ENCODE measurements at places on chromosomes 12 and 14. TPM values are rescaled to one million over a fixed set of nuclear protein-coding genes. Genes with fewer than 3 reads are reported as not detected.

NANOG gene
- 229 TPM for total RNA-seq

TRIM9 gene
- total RNA-seq = 5.4 TPM

GDF3 gene
- 16.8 TPM for total RNA-seq

THAP2 gene
- total RNA-seq = 5.3 TPM

CSRP2 gene
- 228 TPM for total RNA-seq

LRP1-AS gene
- not detected for total RNA-seq

TCP11L2 gene
- 7.1 TPM for total RNA-seq

DNA sequence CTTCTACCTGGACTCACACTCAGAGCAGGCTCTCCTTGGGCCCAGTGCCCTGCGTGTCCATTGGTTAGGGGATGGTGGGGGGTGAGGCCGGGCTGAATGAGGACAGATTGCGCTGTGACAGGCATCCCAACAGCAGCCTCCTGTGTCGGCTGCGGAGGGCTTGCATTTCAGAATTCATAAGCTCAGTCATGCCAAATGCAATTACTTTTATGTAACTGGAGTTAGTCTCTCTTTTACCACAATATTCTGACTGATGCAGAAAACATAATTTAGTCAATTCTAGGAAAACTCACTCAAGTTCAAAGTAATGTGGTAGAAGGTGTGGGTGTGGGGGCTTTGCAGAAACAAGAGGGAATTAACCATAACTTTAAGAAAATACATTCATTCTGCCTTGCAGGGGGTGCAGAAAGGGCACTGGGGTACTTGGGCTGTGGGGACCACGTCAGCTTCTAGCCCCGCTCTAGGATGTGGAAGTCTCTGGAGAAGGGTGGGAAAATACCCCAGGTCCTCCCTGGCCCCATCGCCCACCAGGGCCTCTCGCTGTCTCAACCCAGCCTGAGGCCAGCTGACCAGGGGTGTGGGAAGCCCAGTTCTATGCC is 257.7 kb downstream of the ADGRD1 start:
- no peak for DNase-seq

- no peak for DNase-seq
Observed at GRCh38 chr12:115810122-115810901, 467.2 kb downstream of the MED13L start.

- DNase-seq = peak; percentile 47
Observed at GRCh38 chr14:71231521-71232393, 324.5 kb downstream of the PCNX1 start.

GRCh38 chr14:23324455-23324846 is 3.2 kb downstream of the PABPN1 start:
- no peak for DNase-seq

DNA sequence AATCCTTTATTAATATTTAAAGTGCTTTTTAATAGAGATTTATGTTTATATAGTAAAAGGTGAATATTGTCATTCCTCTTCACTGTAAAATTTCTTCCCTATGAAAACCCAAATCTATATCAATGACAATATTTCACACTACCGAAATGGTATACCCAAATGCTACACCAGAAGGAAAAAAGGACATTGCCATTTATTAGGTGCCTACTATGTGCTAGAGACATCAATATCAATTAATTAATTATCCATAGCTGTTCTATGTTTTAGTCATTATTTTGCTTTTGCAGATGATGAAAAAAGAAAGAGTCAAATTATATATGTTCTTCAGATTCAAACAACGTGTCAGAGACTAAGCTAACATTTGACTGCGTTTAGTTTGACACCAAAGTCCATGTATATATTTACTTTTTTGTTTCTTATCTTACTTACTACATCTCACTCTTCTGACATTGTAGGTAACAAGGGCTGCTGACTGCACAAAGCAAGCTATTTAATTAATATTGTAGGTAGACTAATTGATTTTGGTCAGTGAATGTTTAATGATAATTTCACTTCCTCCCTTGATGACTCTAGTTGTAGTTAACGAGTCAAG is 614.0 kb upstream of the FOXG1 start:
- DNase-seq = no peak

DNA sequence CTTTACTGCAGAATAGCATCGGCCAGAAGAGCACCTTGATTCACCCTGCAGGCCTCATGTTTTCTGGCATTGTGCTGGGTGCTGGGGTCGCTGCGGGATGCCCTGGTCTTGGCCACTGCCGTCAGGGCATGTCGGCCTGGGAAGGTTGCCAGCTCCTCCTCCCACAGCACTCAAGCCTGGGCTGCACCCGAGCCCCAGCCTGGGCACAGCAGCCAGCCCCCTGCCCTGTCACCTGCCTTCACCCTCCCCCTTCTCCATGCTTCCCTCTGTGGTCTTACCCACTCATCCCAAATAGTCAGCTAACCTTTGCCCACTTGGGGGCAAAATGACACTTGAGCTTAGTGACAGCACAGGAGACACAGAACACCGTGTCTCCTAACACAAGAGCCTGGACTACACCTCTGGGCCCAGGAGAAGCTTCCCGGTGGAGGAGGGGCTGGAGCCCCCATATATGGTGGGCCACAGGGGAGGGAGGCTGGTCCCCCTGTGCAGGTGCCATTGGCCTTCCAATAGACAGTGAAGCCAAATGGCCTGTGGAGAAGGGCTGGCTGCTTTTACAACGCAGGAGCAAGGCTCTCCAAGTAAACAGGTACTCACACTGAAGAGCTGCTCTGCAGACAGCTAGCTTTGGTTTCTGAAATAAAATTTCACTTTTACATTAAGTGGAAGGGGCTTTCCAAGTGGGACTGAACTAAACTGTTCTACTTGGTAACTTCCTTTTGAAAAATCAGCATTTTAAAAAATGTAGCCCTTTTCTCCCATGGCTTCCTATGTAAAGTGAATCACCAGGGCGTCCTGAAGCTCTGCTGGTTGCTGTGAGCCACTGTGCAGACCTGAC is 51.2 kb upstream of the AMN start:
- DNase-seq = no peak

DNA sequence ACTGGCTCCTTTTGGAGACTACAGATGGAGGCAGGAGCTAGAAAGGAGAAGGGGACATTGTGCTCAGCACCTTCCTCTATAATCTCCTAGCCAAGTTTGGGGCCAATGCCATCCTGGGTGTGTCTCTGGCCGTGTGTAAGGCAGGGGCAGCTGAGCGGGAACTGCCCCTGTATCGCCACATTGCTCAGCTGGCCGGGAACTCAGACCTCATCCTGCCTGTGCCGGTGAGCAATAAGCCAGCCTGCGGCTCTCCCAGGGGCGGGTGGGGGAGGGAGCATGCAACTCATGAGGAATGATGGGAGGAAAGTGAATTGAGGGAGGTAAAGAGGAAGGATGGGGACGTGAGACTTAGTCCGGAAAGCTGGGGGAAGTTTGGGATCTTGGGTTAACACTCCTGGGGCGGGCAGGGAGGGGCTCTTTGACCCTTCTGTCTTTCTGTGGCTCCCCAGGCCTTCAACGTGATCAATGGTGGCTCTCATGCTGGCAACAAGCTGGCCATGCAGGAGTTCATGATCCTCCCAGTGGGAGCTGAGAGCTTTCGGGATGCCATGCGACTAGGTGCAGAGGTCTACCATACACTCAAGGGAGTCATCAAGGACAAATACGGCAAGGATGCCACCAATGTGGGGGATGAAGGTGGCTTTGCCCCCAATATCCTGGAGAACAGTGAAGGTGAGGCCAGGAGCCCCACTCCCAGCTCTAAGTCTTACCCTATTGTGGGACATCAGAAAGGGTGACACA is 3.3 kb downstream of the ENO2 start:
- no peak for DNase-seq

DNA sequence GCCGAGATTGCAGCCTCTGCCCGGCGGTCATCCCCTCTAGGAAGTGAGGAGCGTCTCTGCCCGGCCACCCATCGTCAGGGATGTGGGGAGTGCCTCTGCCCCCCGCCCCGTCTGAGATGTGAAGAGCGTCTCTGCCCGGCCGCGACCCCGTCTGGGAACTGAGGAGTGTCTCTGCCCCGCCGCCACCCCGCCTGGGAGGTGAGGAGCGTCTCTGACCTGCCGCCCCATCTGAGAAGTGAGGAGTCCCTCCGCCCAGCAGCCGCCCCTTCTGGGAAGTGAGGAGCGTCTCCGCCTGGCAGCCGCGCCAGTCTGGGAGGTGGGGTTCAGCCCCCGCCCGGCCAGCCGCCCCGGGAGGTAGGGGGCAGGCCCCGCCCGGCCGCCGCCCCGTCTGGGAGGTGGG is 544.0 kb downstream of the CCER1 start:
- DNase-seq = no peak

GRCh38 chr14:42944284-42944683 is 1337.6 kb downstream of the LRFN5 start:
- DNase-seq = no peak

DNA sequence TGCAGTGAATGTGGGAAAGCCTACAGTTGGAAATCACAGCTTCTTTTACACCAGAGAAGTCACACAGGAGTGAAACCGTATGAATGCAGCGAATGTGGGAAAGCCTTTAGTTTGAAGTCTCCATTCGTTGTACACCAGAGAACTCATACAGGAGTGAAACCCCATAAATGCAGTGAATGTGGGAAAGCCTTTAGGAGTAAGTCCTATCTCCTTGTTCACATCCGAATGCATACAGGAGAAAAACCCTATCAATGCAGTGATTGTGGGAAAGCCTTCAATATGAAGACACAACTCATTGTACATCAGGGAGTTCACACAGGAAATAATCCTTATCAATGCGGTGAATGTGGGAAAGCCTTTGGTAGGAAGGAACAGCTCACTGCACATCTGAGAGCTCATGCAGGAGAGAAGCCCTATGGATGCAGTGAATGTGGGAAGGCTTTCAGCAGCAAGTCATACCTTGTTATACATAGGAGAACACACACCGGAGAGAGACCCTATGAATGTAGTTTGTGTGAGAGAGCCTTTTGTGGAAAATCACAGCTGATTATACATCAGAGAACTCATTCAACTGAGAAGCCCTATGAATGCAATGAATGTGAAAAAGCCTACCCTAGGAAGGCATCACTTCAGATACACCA is 24.6 kb downstream of the ZNF26 start:
- no peak for DNase-seq

- no peak for DNase-seq
Observed at GRCh38 chr12:64551676-64552075, 58.6 kb upstream of the RASSF3 start.

- DNase-seq = no peak
Observed at GRCh38 chr14:106080922-106081321, 554.5 kb downstream of the TMEM121 start.

DNA sequence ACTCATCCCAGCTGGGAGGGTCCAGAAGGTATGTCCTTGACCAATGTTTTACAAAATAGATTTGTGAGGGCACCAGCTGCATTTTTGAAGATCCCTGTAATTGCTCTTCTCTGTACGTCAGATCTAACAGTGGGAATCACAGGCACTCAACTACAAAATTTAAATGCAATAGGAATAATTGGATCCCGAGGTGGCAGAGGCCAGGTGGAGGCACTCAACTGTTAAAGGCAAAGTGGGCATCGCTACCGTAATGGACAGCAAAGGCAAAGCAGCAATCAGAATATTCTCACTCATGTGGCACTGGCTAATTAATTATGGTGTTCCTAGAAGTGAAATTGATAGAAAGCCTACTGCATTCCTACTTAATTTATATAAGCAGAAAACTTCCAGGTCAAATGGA is 27.9 kb upstream of the PSMC1 start:
- DNase-seq = no peak

GRCh38 chr14:31029016-31029970 is 3.1 kb upstream of the STRN3 start:
- no peak for DNase-seq

GRCh38 chr14:34632411-34632978 is 2.5 kb upstream of the SNX6 start:
- DNase-seq = no peak

All from H1 (cell line).